Esophagus squamous epithelium (tissue), 5 donors: ENCODE measurements at places on chromosomes 2 and 18.

GRCh38 chr2:73028841-73029240 is 42.7 kb downstream of the SFXN5 start:
- DNase-seq, result no peak

GRCh38 chr2:77713412-77713811 is 191.2 kb upstream of the LRRTM4 start:
- no peak for DNase-seq

- no peak for DNase-seq
Observed at GRCh38 chr18:8450898-8451665, 158.2 kb upstream of the RAB12 start.

DNA sequence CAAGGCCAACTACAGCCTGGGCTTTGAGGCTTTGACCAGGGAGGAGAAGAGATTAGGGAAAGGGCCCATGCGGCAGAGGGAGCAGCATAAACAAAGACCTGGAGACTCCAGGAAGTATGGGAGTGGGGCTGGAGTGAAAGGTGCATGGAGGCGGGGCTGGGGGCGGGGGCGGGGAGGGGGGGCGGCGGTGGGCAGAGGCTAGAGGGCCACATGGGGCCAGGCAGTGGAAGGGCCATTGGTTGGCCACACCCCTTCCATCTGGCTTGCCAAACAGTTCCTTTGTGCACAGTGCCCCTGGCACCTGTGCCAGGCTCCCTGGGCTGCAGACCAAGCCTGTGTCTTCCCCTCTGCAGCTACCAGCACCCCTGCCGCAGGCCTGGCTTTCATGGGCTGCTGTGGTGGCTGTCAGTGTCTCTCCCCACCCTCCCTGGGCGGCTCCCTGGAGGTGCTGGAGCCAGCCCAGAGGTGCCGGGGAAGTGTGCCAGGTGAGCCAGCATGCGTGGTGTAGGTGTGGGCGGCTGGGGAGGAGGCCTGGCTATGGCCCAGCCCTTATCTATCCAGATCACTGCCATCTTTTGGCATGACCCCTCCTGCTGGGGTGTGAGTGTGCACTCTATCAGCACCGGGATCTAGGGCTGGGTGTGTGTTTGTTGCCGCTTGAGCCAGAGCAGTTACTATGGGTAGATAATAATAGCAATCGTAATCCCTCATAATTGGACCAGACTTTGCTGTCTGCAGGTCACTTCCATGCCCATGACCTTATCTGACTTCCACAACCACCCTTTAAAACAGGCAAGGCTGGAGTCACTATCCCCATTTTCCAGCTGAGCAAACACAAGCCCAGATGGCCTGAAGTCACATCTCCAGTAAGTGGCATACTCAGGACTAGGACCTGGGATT is 30.5 kb downstream of the DNMT3A start:
- DNase-seq, result no peak

DNA sequence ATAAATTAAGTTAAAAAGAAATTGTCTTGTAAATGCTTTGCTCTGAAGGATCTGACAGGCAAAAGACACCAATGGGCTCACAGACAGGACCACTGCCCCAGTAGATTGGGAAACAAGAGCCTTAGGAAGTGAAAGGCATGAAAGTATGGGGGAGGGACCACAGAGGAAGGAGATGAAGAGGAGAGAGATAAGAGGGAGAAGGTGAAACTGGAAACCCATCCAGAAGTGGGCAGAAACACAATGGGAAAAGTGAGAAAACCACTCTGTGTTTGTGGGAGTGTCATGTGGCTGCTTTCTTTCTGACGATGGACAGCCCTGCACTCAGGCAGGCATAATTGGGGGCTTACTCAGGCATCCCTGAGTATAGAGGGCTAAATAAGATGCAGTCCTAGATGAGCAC is 101.5 kb upstream of the STON1 start:
- no peak for DNase-seq

DNA sequence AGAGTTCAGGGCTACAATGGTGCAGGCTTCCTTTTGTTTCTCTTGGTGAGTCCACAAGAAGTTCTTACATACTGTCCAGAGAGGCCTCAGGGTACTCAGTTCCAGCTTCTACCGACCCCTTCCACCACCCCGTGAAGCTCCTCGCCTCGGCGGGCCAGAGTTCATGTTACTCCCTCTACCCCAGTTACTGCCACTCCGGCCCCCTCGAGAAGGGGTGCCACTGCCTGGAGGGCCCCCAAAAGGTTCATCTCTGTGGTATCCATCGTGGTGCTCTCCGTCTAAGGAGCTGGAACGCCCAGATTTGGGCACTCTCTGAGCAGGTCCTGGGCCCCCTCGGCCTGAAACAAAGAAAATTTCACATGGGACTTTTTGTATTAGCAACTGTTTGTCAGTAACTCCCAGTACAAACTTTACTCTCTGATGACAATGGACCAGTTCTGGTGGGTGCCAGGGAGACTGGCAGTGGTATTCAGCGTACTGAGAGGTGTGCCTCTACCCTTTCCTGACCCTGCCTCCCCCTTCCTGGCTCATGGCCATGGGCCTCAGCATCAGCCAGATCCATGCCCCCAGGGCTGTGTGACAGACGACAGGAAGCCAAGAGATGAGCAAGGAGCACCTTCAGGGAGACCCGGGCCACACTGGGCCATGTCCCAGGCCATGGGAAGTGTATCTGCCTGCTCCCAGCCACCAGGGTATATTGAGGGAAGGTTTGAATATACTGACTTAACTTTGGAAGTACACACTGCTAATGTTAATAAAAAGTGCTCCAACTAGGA is 5.1 kb downstream of the SFT2D3 start:
- no peak for DNase-seq

DNA sequence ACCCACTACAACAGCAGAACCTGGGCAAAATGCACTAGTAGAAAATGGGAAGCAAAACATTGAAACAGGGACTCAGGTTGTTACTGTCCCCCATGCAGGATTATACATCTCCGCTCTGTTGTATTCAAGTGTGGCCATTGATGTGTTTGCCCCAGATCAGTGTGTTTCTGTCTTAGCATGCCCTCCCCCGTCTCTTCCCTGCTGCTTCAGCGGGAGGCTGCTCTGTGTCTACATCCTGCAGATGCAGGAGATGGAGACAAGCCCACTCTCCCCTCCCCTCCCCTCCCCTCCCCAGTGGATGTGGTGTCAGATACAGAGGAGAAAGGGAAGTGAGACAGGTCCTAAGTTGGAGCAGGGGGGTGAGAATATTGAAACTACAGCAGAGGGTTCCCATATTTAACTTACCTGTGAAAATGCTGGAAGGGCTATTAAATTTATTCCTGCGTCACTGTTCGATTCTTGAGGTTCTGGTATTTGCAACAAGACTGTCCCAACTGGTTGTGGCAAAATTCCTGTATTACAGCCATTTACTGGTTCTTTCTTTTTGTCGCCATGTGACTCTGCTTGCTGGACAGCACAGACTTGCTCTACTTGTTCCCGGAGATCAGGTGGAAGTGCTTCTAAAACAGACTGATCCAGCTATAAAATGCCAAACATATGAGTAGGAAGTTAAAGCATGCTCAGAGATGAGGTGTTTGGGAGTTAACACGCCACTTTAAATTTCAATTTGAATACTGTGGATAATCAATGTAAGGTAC is 67.0 kb downstream of the EIF5B start:
- DNase-seq, result no peak

DNA sequence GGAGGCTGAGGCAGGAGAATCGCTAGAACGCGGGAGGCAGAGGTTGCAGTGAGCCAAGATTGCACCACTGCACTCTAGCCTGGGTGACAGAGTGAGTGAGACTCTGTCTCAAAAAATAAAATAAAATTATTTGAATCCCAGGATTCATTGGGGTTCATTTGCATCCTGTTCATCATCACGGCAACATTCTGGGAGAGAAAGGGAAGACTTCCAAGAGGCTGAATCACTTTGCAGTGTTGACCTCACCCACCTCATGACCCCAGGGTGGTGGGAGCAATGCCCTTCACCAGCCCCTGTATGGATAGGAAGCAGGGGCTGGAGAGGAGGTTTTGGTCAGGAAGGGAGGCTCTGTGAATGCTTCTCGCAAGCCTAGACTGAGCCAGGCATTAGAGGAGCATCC is 195.6 kb downstream of the CTIF start:
- DNase-seq, result no peak

DNA sequence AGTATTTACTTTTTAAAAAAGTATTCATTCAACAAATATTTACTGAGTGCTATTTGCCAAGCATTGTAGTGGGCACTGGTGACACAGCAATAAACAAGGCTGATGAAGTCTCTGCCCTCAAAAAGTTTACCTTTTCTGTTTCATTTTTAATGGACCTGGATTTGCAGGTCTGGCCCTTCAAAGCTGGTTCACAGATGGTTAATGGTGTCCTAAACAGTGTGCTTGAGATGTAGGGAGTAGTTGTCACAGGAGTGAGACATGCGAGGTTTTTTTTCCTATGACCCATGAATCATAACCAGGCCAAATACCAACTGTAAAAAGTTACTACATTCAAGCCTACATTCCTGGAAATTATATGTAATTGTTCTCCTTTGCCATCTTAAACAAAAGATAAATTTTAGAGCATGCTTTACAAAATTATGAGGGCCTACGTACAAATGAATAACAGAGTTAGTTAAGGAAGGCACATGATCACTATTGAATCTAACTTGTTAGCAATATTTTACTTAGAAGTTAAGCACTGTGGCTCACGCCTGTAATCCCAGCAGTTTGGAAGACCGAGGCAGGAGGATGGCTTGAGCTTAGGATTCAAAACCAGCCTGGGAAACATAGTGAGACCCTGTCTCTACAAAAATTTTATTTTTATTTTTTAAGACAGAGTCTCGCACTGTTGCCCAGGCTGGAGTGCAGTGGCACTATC is 223.9 kb downstream of the MBD5 start:
- no peak for DNase-seq

DNA sequence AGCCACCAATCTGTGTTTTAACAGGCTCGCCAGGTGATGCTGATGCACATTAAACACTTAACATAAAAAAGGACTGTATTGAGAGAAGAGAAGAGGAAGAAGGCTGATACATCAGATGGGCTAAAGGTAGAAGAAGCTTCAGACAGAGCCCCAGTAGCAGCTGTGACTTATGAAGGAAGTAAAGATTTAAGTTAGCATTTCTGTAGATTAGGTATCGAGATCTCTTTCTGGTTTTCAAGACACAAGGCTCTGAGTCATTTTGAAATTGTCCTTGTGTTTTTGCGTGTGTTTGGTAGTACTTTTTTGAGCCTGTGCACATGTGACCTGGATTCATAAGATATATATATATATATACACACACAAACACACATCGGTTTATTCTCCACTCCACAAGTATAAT is 40.6 kb upstream of the GCFC2 start:
- no peak for DNase-seq

GRCh38 chr2:36677996-36678605 is 18.4 kb upstream of the VIT start:
- no peak for DNase-seq
